Activated CD4-positive, alpha-beta memory T cell treated with anti-CD3 and anti-CD28 coated beads for 36 hours (primary cell): ENCODE measurements at places on chromosomes 6 and 20. TPM values are rescaled to one million over a fixed set of nuclear protein-coding genes. Genes with fewer than 3 reads are reported as not detected.

DNA sequence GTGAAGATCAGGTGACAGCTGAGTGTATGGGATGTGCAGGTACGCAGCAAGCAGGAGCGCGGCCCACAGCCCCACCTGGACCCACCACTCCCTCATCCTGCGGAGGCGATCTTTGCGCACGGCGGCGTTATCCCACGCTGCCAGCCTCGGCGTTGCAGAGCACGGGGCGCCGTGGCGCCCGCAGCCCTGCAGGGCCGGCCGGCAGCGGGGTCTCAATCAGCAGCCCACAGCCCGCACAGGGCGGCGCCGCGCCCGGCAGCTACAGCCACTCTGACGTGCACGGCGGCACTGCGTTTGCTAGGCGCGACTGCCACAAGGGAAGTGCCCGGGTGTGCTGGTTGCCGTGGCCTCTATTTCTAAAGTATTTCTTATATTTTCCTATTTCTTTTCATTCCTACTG lies 46.9 kb downstream of the LAMA2 start:
- DNase-seq = no peak

DNA sequence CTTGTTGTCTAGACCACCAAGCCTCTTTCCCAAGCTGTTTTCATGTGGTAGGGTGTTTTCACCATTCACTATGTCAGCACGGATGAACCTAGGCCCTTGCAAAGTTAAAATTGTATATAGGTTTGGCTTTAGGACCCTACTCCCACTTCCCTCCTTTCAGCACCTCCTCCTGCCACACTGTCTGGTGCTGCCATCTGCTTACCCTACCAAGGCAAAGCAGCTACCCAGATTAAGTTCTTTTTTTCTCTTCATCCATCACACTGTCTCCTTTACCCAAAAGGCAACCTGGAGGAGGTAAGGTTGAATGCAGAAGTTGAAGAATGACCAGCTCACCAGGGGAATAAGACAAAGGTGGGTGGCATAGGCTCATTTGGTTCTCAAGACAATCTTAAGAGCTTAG lies 184.0 kb downstream of the CDC5L start:
- no peak for DNase-seq

DNA sequence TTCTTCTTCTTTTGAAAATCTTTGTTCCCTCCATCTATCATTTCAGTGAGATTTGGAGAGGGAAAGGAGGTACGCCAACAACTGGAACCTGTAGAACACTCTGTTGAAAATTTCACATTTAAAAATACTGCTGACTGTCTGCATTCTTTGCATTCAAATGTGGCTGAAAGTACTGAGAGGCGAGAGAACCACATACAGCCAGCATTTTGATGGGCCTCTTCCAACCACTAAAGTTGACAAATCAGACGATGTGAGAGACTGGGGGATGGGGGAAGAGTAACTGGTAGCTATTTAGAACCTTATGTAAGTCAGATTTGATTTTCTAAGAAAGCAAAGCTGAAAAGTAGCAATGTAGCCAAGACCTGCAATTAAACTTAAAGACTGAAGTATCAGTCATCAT lies 77.5 kb downstream of the FKBP5 start:
- DNase-seq = peak; percentile 59

GRCh38 chr20:5390720-5391119 lies 74.0 kb upstream of the PROKR2 start:
- DNase-seq = no peak

GRCh38 chr20:8583566-8584043 lies 451.5 kb downstream of the PLCB1 start:
- no peak for DNase-seq

GRCh38 chr6:45801471-45802289 lies 214.0 kb downstream of the CLIC5 start:
- peak; percentile 84 for DNase-seq

DNA sequence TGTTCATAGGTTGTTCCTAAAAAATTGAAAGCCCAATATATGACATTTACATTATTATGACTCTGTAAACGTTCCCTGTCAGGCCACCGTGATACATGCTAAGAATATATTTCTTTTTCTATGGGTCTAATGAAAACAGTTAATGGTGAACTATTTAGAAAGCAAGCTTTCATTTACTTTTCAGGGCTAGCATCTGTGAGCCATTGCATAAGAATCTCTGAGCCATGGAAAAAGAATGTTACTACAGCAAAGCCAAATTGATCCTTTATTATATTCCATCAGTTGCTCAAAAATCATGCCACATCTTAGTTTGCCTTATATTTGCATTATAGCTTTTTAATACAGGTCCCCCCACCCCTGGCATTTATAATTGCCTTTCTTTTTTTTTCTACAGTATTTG lies 275.5 kb downstream of the ZFAND3 start:
- no peak for DNase-seq

DNA sequence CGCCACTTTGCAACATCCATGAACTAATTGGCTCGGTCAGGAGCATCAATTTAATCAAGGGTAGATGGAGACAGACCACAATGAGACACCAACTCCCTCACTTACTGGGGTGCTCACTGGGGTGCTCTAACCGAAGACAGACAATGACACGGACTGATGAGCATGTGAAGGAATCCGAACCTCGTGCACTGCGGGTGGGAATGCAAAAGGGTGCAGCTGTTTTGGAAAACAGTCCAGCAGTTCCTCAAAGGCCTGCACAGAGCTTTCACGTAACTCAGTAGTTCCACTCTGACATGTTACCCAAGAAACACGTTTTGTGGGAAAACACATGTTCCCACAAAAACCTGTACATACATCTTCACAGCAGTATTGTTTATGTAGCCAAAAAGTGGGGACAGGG lies 26.8 kb downstream of the ANKRD60 start:
- DNase-seq = no peak

- DNase-seq = no peak
These were observed 5.9 kb upstream of the CST3 start for GRCh38 chr20:23643659-23644058.

The SPDEF gene
- not detected for total RNA-seq

DNA sequence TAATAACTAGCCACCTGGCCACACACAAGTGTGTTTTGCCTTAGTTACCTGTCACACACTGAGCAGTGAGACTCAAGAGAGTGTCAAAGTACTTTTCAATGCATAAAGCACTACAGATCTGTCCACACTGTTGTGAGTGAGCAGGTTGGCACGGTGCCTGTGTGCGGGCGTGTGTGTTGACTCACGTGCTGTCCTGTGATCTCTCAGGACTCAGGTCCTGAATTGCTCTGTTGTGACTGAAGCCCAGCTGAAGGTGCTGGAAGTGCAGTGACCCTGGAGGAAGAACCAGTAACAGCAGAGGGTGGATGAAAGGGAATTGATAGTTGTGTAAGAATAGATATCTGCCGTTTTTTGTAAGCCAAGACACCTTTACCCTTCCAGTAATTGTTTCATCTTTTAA lies 18.3 kb downstream of the SLC16A10 start:
- peak; percentile 58 for DNase-seq

GRCh38 chr6:137688230-137688971 lies 178.7 kb upstream of the TNFAIP3 start:
- DNase-seq = no peak

The BPIFB6 gene
- not detected for total RNA-seq

- DNase-seq = peak; percentile 76
These were observed 67.6 kb downstream of the FYN start for GRCh38 chr6:111805511-111806164.

DNA sequence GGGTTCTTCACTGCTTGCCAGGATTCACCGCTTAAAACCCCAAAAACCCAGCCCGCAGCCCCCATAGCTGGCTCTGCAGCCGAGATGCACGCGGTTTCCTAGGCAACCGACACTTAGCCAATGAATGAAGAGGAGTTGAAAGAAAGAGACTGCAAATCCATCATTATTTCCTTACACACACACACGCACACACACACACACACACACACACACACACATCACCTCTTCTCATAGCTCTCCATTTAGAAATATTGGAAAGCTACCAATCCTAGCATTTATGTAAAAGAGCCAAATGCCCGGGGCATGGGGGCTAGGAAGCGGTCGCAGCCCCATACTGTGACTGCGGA lies 3.4 kb upstream of the TUBB2B start:
- DNase-seq = peak; percentile 14

The CD24 gene
- total RNA-seq = 0.26 TPM
